Stimulated activated CD8-positive, alpha-beta memory T cell treated with anti-CD3 and anti-CD28 coated beads, Interleukin-4, amount 100 ng/mL, for 4 hours (primary cell): ENCODE measurements at places on chromosomes 2 and 18.
A peak's percentile ranks its signal among the peaks of the same experiment; 100 is the strongest.

DNA sequence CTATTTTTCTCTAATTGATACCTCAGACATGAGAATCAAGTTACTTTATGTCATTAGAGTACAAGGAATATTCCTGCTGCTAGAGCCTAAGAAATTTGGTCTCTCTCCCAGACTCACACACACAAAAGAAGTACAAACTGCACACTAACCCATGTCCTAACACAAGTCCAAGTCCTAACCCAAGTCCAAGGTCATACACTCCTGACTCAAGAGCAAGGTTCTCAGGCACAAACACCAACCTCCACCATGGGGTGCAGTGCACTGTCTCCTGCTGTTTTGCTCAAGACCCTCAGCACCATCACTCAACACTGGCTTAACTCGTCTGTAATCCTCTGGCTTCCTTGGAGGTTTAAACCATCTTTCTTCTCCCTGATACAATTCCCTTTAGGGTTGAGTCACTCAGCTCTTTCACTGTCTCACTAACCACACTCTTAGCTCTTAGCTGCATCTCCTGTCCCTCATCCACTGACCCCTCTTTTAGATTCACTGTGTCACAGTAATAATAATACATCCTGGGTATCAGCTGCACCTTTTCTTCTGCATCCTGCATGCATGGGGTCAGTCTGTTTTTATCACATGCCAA lies 129.8 kb downstream of the BCL2L11 start:
- no peak for DNase-seq

GRCh38 chr2:39022642-39023235 lies 98.1 kb downstream of the SOS1 start:
- no peak for DNase-seq

DNA sequence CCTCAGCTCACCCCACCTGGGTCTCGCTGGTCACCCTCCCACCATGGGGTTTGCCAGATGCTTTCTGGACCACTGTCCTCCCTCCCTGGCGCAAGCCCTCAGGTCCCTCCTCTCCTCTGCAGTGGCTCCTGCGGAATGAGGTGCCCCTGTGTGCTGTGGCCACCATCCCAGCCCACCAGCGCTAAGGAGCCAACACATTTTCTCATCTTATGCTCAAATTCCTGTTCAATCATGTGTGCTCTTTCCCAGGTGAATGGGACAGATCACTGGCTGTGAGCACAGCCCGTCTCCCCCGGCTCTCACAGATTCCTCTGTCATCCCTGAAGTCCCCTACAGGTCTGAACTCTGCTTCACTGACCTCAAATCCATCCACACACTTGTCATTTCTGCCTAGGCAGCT lies 15.2 kb upstream of the CCDC74B start:
- DNase-seq = no peak

GRCh38 chr2:239251971-239252370 lies 148.8 kb downstream of the HDAC4 start:
- DNase-seq = no peak

- no peak for DNase-seq
These were observed 1094.7 kb upstream of the DDX18 start for GRCh38 chr2:116719836-116720235.

DNA sequence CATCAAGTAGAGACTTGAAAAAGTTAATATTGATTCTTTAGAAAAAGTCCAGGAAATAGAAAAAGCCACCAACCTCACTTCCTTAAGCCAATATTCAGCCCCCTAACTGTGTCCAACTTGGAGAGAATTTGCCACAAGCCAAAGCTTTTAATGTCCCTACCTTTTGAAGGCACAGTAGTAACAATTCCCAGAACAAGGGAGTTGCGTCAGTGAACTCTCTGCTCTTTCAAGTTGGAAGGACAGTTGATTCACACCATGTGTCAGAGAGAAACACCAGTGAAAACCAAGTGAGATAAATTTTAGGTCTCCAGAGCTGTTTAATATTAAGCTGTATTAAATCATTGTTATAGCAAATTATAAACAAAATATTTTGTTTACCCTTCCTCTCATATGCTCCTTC lies 66.1 kb downstream of the EXOC6B start:
- DNase-seq = no peak

DNA sequence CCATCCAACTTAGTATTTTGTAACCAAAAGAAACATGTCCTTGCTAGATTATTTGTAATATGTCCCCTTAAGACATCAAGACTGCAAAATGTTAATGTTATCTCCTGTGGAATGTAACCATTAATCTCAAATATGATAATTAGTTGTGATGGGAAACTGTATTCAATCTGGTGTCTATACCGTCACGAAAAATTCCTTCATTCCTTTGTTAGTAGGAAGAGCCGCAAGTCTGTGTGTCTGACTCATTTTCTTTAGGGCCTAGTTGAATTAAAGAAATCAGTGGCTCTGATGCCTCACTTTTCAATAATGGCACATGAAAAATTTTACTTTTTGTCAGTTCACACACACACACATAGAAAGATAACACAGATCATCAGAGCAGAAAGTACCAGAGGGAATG lies 127.1 kb upstream of the CHAC2 start:
- DNase-seq = no peak

DNA sequence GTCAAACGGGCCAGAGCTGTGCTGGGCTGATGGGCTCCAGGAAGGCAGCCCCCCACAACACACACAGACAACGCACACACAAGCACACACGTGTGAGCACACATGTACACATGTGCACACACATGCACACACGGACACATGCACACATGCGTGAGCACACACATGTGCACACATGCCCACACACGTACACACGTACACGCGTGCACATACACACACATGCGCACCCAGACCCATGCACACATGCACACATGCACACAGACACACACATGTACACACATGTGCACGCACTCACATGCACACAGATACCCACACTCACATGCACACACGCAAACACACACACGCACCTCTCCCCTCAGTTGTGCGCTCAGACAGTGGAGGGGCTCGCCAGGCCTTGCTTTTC lies 31.2 kb upstream of the HPCAL1 start:
- no peak for DNase-seq

DNA sequence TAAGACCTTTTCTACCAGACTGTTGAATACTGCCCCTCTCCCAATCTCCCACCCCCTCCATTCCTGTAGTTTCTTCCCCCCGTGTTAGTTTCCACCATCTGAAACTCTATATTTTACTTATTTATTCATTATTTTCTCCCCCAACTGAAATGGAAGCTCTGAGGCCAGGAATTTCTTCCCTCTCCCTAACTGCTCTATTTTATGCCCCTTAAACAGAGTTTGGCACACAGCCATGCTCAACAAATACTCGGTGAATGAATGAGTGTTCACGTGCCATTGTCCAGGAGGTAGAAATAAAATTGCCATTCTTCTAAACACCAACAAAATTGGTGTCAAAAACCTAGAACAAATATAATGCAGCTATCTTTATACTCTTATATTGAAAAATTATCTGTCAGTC lies 5.6 kb downstream of the ITGB1BP1 start:
- DNase-seq = no peak

- no peak for DNase-seq
These were observed 666.1 kb upstream of the NRXN1 start for GRCh38 chr2:51698021-51698420.

DNA sequence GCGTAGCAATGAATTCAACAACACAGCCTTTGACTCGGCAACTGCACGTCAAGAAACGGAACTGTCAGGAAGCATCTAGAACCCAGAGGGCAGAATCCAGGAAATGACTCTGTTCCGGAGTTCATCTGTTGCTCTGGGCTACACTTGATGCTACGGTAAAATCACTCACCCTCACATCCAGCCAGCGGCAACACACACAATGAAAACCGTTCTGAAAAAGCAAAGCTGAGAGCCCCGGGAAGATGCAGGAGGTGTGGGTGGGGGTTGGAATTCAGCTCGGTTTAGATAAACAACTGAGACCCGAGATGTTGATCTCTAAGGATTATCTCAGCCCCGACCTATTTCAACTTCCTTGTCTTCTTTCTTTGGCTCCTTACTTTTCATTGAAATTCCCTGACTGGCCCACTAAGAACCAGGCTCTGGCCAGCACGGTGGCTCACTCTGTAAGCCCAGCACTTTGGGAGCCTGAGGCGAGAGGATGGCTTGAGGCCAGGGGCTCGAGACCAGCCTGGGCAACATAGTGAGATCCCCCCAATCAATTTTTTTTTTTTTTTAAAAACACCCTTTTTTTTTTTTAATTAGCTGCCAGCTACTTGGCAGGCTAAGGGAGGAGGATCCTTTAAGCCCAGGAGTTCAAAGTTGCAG lies 13.3 kb upstream of the RAB17 start:
- DNase-seq = peak; percentile 20

DNA sequence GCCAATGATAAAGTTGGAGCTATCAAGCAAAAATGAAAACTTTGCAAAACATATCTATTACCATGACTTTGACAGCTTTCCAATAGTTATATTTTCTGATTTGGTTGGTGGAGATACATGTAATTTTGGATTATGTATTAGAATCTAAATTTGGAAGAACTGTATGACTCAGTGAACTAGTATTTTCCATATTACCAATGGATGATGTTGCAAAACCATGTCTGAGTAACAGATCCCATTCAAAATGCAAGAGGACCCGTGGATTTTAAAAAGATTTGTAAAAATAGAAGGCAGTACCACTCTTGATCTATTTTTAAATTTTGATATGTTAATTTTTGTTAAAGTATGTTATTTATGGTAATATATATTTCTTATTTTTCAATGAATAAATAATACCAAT lies 83.0 kb downstream of the TAF4B start:
- no peak for DNase-seq

DNA sequence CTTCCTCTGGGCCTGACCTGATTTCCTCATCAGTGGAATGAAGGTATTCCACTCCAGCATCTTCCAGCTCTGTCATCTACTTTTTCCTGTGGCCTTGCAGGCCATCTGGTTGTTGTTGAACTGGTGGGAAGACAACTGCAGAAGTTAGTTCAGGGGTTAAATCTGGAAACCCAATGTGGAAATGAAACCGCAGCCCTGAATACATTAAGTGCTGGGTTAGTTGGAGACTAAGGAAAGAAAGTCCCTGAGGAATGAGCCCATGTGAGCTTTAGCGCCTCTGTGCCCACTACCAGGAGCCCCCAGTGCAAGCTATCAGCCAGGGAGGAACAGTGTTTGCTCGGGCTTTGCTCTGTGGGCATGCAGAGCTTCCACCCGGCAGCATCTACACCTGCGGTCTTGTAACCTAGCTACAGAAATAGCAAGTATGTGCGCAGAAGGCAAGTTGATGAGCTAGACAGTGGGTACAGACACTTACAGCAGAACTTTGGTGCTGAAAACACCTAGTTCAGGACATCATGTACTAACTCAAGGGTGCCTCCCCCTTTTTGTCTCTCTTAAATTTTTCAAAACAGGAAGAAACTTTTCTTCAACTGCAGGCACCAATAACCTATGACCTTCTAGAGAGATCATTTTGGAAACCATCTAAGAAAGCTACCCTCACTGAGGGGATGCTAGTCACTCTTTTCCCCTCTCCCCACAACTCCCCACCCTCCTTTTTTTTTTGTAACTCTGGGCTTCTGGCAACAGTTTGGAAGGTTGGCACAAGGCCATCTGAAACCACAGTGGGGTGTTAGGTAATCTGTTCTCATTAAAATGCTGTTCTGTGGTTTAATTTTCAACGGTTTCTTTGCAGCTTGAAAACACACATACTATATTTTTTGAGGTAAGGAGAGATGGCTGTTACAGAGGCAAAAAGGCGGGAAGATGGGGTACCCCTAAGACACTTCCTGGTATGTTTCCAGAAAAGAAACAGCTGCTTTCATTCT lies 18.3 kb upstream of the CXCR4 start:
- DNase-seq = no peak

GRCh38 chr2:7915302-7916091 lies 766.4 kb upstream of the ID2 start:
- no peak for DNase-seq

- no peak for DNase-seq
These were observed 2.0 kb upstream of the CXCR4 start for GRCh38 chr2:136119717-136120675.

- DNase-seq = no peak
These were observed 95.9 kb upstream of the ACKR3 start for GRCh38 chr2:236473691-236474090.

GRCh38 chr18:73144030-73144429 lies 276.2 kb upstream of the NETO1 start:
- DNase-seq = no peak

DNA sequence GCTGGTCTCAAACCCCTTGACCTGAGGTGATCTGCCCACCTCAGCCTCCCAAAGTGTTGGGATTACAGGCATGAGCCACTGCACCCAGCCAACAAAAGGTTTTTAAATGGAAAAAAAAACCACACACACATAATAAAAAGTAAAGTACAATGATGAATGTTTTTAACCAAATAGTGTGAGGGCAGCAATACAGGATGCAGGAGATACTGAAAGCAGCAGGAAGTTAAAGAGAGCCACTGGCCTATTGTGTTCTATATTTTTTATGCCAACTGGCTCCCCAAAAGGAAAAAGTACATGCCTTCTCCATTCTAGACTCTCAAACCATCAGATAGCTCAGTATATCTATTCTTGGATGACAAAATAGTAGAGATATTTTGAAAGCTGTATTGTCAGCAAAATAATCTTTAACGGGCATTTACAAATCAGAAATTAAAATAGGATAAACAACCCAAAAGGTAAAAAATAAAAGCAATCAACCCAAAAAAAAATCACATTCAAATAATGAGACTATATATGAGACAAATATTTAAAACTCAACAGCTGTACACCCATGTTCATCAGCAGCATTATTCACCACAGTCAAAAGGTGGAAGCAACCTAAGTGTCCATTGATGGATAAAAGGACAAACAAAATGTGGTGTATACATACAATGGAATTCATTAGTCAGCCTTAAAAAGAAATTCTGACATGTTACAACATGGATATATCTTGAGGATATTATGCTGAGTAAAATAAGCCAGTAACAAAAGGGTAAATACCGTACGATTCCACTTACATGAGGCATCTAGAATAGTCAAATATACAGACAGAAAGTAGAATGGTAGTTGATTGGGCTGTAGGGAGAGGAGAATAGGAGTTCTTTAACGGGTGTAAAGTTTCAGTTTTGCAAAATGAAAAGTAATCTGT lies 26.2 kb downstream of the GPATCH11 start:
- DNase-seq = no peak

DNA sequence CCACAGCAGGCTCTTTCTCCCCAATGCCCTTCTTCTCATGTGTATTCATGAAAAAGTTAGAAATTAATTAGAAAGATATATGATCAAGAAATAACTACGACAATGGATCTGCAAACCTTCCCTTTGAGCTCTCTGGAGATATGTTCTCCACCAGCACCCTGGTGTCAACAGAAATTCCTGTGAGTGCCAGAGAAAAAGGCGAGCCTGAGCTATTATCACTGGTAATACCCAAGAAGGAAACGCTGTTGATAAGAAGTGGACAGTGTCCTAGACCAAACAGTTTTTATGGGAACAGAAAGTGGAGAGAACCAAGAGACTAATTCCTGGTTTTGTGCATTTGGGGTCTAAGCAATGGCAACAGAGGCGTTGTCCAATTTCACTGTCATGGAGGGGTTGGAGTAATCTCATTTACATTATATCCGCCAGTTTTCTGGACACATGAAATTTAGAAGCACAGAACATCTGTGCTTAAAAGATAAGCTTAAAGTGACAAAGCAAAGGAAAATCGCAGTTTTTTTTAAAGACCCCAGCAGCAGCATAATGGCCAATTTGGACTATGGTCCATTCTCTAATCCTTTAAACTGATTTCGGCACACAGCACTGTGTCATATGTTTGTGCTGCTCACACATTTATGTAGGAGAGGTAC lies 47.2 kb upstream of the CDC42EP3 start:
- no peak for DNase-seq

GRCh38 chr2:73142937-73143336 lies 30.2 kb upstream of the RAB11FIP5 start:
- no peak for DNase-seq

- DNase-seq = no peak
These were observed 624.8 kb upstream of the RAB6C start for GRCh38 chr2:129354631-129355030.

- DNase-seq = no peak
These were observed 178.2 kb upstream of the RASGRP3 start for GRCh38 chr2:33298233-33298632.
